GM12892 (cell line): ENCODE measurements at places on chromosomes 13 and 19.

GRCh38 chr13:85772367-85772766, 26.9 kb downstream of the SLITRK6 start:
- DNase-seq = no peak

DNA sequence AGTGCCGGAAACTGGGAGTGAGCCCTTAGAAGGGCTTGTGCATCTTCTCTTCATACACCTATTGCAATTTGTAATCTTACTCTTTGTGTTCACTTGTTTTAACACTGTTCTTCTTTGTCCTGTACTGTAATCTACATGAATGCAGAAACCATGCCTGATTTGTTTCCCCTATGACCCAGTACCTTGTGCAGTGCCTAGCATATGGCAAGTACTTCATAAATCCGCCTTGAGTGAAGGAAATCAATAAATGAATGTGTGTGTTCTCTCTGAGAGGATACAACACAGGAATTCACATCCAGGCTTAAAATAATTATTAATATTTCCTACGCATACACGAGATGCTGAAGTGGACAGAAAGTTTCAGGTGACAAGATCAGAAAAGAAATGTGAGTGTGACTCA, 172.6 kb downstream of the GPC6 start:
- no peak for DNase-seq

DNA sequence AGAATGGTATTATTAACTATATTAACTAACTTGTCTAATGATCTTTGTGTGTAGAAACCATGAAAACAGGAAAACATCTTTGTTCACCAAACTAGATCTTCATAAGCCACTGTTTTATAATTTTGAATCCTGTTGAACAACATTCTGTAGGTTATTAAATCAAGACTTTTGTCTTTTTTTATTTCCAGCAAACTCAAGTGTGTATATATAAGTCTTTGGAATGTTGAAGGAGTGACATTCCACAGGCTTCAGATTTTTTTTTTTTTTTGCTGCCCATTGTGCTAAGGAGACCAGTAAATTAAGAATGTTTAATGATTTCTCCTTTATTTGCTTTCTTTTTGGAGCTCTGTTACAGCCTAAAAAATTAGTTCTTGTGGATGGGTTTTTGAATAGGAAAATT, 89.6 kb downstream of the LMO7 start:
- no peak for DNase-seq

DNA sequence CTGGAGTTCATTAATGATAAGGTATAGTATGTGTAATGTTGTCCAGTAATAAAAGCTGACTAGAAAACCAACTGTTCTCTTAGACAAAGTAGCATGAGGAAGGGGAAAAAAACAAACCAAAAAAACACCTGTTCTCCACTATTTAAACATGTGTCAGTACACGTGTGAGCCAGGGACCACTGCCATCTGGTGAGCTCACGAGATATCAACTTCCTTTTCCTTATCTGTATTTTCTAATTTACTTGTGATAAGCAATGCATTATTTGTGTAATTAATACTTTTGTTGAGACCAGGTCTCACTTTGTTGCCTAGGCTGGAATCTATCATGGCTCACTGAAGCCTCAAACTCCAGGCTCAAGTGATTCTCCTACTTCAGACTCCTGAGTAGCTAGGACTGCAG, 4.3 kb upstream of the SIX5 start:
- no peak for DNase-seq

DNA sequence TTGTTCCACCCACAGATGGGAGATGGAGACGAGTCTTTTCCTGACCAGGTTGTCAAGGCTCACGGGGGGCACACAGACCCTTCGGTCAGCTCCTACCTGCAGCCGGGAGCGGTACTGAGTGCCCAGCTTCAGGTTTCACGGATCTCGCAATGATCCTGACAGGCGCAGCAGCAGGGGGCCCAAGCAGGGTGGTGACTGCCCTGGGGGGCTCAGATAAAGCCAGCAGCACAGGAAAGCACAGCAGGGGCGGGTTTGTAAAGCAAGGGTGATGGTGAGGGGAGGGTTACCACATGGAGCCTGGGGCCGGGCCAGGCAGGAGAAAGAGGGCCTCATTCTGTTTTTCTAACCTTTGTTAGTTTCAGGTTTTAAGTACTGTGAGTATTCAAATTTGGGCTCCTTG, 41.7 kb upstream of the ATP11A start:
- DNase-seq = no peak

- DNase-seq = no peak
These were observed 29.4 kb downstream of the SMIM24 start for GRCh38 chr19:3450796-3451411.

- no peak for DNase-seq
These were observed 26.4 kb upstream of the TPTE2 start for GRCh38 chr13:19587635-19588300.

DNA sequence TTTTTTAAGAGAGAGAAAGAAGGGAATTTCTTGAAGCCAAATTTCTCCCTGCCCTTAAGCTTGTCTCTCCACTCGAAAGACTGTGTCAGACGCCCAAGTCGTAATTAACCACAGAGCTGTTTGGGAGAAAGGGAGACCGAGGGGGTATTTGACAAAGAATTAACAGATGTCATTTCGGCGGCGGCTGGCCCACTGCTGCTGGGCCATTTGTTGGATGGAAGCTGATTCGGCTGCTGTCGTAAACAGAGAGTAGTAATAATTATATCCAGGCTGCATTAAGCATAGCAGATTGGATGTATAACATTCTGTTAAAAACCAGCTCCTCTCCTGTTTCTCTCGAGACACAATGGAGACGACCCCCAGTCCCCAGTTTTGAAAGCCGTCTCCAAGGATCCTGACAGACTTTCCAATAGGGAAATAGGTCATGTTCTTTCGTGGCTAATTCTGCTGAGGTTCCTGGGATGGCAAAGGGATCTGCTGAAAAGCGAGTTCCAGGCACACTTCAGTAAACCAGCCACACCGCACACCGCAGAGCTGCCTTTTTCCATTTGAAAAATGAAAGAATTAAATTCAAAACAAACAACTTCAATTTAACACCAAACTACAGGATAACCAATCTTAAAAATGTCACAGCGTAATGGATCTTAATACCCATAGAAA, 71.5 kb downstream of the KCTD15 start:
- no peak for DNase-seq

GRCh38 chr19:47729468-47729798, 15.9 kb upstream of the NOP53 start:
- DNase-seq = no peak

DNA sequence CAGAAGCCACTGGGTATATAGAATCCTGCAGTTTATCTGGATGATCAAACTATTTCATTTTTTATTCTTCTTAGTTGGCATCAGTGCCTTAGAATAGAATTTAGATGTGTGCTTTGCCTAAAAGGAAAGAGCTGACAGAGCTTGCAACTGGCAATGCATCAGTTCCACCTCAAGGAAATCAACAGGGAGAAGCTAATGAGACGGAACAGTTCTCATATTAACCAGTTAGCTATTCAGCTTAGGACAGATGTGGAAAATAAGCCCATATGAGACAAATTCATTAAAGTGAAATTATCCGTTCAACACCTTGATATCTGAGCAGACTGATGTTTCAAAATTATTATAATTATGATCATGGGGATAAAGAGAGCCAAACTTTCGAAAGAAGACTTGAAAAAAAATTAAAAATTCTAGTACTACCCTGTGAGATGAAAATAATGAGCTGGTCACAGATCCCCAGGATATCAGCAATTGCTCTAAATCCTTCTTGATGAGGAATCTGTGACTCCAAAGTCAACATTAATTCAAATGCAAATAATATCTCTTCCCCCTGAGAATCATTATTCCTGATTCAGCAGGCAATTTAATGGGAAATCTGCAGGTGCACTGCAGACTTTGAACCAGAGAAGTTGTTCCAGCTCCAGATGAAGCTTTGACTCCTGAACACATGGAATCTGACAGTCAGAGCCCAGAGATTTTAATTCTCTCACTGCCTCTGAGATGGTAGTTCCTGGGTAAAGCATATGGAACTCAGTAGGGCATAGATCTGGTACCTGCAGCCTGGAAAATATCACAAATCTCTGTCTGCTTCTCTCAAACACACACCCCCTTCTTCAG, 486.8 kb downstream of the FOXO1 start:
- DNase-seq = no peak

DNA sequence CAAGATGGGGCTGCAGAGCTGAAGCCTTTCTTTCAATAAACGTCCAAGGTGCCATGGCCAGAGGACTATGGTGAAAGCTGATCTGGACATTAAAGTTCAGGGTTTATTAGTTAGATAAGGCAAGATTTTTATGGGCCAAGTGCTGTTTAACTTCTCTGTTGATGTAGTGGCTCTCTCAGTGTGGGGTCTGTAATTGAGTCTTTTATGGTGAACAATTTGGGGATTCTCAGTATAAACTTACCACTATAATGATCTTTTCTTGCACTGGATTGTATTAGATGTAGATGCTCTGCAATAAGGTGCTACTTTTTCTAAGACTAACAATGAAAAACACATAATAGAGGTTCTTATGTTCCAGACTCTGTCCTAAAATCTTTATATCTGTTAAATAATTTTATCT, 190.1 kb upstream of the KLF12 start:
- no peak for DNase-seq

GRCh38 chr13:87172166-87172835, 498.9 kb upstream of the SLITRK5 start:
- DNase-seq = no peak

DNA sequence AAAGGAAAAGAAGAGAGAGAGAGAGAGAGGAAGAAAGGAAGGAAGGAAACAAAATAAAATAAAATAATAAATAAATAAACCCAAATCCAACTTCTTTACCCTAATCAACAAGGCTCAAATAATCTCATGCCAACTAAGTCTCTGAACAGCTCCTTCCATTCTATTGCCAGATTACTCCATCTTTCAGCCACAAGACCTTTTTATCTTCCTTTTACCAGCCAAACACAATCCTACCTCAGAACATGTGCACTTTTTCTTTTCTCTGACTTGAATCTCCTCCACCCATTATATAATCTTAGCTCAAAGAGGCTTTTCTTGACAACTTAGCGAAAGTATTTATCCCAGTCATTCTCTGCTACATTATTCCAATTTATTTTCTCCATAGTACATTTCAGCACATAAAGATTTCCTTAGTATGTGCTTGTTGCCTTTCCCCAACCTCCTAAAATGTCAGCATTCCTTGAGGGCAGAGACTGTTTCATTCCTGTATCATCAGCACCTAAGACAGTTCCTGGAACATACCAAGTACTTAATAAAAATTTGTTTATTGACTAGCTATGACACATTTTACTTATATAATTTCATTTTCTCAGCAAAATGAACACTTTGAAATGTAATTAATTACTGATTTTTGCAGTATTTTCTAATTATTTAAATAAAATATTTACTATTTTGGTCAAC, 33.5 kb upstream of the USPL1 start:
- DNase-seq = no peak

- DNase-seq = no peak
These were observed 26.4 kb downstream of the LEUTX start for GRCh38 chr19:39805104-39805503.

- DNase-seq = no peak
These were observed 288.0 kb upstream of the SLC10A2 start for GRCh38 chr13:103354171-103354570.

DNA sequence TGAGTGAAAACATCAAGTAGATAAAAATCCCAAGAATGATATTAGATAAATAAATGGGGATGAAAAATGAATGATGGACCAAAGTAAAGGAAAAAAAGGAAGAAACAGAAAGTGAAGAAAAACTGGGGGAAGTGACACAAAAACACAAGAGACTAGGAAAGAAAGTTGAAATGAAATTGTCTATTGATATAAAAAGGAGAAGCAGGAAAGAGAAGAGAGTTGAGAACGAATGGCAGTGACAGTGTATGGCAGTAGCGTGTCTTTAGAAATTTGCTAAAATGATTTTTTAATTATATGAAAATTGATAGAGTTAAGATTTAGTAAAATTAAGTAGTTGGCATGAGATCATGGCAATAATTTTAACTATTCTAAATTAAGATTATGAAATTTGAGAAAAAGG, 36.3 kb upstream of the SGCG start:
- DNase-seq = no peak

DNA sequence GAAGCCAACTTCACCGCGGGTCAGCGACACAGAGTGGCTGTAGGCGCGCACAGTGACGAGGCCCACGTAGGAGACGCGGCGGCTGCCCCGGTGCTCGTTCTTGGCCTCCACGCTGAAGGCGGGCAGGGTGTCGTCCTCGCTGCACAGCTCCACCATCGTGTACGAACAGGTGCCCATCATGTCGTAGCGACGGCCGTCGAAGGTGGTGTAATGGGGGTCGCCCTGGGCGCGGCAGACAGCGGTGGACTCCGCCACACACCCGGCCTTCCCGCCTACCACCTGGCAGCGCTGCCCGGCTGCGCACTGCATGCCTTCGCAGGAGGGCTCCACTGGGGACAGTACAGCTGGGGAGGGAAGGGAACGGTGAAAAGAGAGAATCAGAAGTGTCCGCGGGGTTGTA, 10.0 kb downstream of the FCGBP start:
- DNase-seq = no peak

- DNase-seq = no peak
These were observed 135.8 kb downstream of the RFC3 start for GRCh38 chr13:33953781-33954180.

DNA sequence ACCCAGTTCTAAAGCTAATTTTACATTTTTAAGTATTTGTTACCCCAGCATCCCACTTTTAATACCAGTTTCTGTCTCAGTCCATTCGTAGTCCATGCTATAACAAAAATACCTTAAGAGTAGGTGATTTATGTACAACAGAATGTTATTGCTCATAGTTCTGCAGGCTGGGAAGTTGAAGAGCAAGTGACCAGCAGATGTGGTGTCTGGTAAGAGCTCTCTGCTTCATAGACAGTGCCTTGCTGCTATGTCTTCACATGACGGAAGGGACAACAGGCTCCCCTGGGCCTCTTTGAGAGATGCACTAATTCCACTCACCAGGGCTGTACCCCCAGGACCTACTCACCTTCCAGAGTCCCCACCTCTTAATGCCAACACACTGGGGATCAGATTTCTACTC, 96.6 kb downstream of the COL4A2 start:
- no peak for DNase-seq

DNA sequence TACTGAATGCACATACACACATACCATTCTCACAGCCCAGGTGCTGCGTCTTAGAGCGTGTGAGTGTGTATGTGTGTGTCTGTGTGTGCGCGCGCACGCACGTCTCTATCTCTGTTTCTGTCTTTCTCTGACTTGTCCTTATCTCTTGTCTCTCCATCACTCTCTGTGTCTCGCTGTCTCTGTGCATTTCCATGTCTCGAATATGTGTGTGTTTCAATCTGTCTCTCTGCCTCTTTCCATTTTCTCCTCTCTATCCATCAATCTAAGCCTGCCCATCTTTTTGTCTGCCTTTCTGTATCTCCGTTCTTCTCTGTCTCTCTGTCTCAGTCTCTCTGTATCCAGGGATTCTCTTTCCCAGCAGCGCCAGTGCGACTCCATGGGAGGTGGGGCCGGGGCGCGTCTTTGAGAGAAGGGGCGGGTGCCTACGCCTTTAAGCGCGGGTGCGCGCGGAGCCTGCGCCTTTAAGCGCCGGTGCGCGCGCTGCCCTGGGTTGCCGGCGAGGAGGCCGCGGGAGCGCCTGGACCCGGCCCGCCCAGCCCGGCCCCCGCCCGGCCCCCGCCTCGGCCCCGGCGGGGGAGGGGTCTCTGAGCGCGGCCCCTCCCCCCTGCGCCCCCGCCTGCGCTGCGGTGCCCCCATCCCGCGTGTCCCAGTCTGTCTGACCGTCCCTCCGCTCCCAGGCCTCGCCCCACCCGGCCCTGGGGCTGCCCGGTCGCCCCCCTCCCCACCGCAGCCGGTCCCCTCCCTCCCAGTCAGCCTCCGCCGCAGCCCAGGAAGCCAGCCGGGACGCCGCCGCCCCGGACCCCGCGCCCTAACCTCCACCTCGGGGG, at the start of gene LRFN3:
Gene LRFN3 (plus strand): TSS at position 464 of the 827 bp plus-strand sequence. CDS start 3,052 bp downstream, outside the sequence.
- no peak for DNase-seq
